ENCODE measurements at places on chromosomes 5 and 9.
A peak's percentile ranks its signal among the peaks of the same experiment; 100 is the strongest.

GRCh38 chr5:96683392-96683791 is 21.2 kb downstream of the CAST start:
- DNase-seq: no peak
- peaks cover 42% of the 10 kb centered on the region for H3K4me1 ChIP-seq
- H3K27ac ChIP-seq: no peak overlapping the region
- peaks cover 14% of the 10 kb centered on the region for H3K36me3 ChIP-seq

DNA sequence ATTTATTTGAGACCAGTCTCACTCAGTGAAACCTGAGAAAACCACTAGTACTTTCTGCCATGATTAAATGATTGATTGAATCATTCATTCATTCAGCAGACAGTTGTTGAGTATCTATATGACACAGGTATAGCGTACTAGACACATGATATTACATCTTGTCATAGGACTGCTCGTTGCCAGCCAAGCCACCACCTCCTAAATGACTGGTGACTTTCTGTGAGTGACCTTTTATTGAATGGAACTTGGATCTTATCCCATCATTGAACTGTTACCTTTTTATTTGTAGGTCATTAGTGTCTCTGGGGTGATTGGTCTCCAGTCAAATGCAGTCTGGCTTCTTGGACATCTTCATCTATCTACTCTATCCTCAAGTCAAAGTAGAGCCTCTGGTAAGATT is 80.7 kb downstream of the HACD4 start:
- DNase-seq: no peak
- no peak overlapping the region for H3K4me3 ChIP-seq
- no peaks in the 10 kb centered on the region for H3K27me3 ChIP-seq
- peaks cover 64% of the 10 kb centered on the region for H3K36me3 ChIP-seq
- peaks cover 2% of the 10 kb centered on the region for H3K4me1 ChIP-seq

DNA sequence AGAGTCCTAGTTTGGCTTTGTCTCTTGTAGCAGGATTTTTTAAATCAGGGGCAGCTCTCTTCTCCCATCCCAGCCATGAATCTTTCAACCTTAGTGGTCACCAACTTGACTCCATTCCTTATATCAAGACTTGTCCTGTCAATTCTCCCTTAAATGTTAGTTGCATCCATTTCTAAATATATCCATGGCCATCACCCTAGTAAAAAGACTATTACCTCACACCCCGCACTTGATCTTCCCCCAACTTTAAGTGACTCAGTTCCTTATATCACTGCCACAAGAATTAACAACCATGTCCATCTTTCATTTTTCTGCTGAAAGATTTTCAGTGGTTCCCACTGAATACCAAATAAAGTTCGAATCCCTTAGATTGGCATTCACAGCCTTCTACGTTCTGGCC is 67.0 kb downstream of the STX17 start:
- no peak overlapping the region for H3K27ac ChIP-seq
- no peaks in the 10 kb centered on the region for H3K4me1 ChIP-seq
- no peak for DNase-seq
- no peak overlapping the region for H3K4me3 ChIP-seq
- no peaks in the 10 kb centered on the region for H3K27me3 ChIP-seq

DNA sequence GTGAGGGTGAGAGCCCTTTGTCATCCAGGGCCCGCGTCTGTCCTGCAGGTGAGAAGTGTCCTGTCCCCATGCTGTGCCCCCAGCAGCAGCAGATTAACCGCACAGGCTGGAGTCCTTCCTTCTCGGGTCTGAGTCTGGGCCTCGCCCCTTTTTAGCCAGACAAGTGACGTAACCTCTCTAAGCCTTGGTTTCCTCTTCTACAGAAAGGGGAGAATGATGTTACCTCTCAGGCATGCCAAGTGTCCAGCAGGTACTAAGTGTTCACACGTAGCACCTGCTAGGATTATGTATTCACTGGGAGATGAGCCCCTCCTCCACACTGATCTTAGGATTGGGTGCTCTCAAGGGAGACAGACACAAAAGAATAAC is 6.9 kb downstream of the NEURL1B start:
- no peak overlapping the region for H3K27ac ChIP-seq
- H3K36me3 ChIP-seq: no peaks in the 10 kb centered on the region
- no peak overlapping the region for H3K4me3 ChIP-seq
- H3K27me3 ChIP-seq: peaks cover 20% of the 10 kb centered on the region
- no peak for DNase-seq

GRCh38 chr9:6199596-6199995 is 16.0 kb upstream of the IL33 start:
- peaks cover 40% of the 10 kb centered on the region for H3K27me3 ChIP-seq
- no peaks in the 10 kb centered on the region for H3K4me1 ChIP-seq
- no peaks in the 10 kb centered on the region for H3K36me3 ChIP-seq
- no peak for DNase-seq
- no peak overlapping the region for H3K4me3 ChIP-seq

DNA sequence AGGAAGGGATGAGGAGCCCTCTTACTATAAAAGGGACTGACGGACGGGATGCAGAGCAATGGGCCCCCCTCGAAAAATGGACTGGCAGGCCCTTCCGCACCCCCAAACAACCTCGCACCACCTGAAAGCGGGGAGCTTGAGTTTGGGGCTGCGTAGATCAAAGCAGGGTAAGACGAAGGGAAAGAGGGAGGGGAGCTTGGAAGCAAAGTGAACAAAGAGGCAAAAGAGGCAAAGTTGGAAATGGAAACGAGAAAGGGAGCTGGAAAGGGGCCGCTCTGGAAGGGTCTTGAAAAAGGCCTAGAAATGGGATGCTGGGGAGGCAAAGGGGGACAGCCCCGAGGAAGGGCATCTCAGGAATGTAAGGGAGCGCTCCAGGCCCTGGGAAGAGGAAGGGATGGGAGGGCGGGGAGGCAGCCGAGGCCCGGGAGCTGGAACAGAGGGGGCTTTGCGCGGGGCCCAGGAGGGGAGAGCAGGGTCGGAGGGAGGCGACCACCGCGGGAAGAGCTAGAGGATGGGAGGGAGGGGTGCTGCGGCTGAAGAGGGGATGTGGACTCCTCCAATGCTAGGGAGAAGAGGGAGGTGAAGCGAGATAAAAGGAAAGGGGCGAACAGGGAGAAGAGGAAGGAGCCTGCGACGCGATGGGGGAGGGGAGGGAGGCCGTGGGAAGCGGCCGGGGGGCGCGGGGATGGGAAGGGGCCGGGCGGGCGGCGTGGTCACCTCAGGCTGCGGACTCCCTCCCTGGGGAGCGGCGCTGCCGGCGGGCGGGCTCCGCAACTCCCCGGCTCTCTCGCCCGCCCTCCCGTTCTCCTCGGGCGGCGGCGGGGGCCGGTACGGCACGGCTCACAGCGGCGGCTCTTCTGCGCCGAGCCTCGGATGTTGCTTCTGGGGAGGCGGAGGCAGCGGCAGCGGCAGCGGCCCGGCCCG is 577 bp downstream of the RNF145 start:
- H3K4me1 ChIP-seq: peaks cover 54% of the 10 kb centered on the region
- H3K4me3 ChIP-seq: peak overlapping the region; percentile 98
- peaks cover 39% of the 10 kb centered on the region for H3K36me3 ChIP-seq
- H3K27me3 ChIP-seq: no peaks in the 10 kb centered on the region

DNA sequence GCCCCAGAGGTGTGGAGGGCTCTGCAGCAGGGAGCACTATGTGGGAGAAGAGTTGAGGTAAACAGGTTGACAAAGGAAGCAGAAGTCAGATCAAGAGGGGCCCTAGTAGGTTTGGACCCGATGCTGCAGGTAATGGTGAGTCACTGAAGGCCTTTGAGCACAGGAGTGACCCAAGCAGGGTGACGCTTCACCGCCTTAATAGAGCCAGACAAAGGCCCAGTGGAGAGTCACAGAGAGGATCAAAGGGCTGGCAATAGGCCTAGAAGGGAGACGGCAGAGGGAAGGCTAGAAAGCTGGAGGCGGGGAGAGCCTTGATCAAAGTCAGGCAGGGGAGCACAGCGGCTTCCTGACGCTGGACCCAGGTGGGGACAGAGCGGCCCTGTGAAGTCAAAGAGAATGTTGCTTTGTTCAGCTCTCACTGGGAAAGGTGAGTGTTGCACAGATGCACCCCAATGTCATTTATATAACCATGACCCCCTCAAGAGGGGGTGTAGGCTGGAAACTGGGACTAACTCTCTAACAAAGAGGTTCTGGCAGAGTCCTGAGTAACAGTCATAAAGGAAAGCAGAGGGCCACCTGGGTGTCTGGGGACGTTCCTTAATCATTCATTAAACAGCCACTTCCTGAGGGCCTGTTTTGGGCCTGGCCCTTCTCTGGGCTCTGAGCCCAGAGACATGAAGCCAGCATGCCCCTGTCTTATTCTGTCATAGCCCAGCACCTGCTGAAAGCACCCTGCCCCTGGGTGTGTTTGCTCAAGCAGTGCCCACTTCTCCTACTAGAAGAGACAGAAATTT is 9.8 kb upstream of the CPLX2 start:
- DNase-seq: no peak
- H3K4me3 ChIP-seq: no peak overlapping the region
- no peaks in the 10 kb centered on the region for H3K36me3 ChIP-seq
- no peak overlapping the region for H3K27ac ChIP-seq

DNA sequence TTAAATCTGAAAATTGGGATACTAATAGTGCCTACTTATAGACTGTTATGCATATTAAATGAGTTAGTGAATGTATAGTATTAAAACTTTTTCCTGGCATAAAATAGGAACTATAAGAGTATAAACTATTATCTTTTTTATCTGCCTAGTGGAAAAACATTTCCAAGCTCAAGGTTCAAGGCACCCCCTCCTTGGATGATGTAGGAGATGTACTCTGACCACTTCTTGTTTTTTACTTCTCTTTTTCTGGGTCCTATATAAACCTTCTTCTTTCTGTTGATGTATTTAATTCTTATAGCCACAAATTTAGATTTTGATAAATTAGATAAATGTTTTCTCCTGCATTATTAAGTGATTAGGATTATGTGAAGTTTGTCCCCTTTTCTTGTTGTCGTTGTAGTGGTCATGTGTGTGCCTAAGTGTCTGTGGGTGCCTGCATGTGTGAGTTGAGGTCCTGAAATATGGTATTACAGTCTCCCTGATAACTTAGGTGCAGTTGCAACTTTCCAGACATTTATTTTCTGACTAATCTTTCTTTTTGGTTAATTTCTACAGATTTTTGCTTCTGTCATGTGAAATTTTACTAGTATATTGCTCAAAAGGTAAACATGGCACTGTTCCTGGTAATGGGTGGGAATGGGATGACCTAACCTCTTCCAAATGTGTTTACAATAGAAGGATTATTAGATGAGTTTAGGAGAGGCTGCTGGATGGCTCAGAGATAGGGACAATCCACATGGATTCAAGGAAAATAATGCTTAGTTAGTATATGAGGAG is 160.8 kb upstream of the CDKN2B start:
- H3K36me3 ChIP-seq: no peaks in the 10 kb centered on the region
- DNase-seq: no peak
- H3K27ac ChIP-seq: no peak overlapping the region
- no peaks in the 10 kb centered on the region for H3K4me1 ChIP-seq
- H3K4me3 ChIP-seq: no peak overlapping the region
- H3K27me3 ChIP-seq: peaks cover 9% of the 10 kb centered on the region

DNA sequence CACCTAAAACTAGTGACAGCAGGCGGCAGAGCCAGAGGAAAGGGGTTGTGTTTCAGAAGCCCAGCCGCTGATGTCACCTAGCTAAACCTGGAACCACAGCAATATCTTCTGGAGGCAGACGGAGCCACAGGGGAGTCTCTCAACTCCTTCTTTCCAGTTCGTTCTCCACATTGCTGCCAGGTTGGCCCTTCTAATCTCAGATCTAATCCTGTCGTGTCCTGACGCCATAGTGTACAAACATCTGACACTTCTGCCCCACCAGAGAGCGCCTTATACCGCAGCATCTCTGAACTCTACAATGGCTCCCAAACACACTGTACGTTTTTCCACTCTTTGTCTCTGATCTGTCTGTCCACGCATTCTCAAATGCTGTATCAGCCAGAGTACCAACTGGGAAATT is 240.0 kb downstream of the SMARCA2 start:
- no peaks in the 10 kb centered on the region for H3K36me3 ChIP-seq
- no peak for DNase-seq
- H3K27me3 ChIP-seq: peaks cover 2% of the 10 kb centered on the region

- H3K27me3 ChIP-seq: peaks cover 80% of the 10 kb centered on the region
- peak overlapping the region; percentile 72 for H3K4me3 ChIP-seq
- DNase-seq: peak; percentile 52
- no peaks in the 10 kb centered on the region for H3K36me3 ChIP-seq
Measured at GRCh38 chr5:16935231-16936149, 598 bp downstream of the MYO10 start.

- H3K36me3 ChIP-seq: no peaks in the 10 kb centered on the region
- no peaks in the 10 kb centered on the region for H3K4me1 ChIP-seq
- no peaks in the 10 kb centered on the region for H3K27me3 ChIP-seq
- no peak for DNase-seq
- H3K27ac ChIP-seq: no peak overlapping the region
Measured at GRCh38 chr5:124960266-124960665, 213.8 kb upstream of the ZNF608 start.

DNA sequence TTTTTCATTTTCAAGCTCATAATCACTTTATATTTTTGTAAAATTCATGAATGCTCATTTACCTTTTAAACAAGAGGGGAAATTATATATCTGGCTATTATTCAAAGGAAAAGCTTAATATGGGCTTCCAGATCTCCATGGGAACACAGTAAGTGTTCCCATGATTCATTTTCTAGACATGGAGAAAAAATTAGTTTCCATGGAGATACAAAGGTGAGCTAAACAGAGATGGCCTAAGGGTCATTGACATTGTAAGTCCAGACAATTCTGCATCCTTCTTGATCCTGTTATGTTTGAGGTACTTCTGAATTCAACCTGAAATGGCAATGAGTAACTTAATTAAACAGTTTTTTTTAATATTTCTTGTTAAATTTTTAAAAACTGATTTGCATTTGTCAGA is 341.4 kb upstream of the PRR16 start:
- H3K4me1 ChIP-seq: no peaks in the 10 kb centered on the region
- DNase-seq: no peak
- H3K27ac ChIP-seq: no peak overlapping the region
- H3K4me3 ChIP-seq: no peak overlapping the region
- no peaks in the 10 kb centered on the region for H3K36me3 ChIP-seq

DNA sequence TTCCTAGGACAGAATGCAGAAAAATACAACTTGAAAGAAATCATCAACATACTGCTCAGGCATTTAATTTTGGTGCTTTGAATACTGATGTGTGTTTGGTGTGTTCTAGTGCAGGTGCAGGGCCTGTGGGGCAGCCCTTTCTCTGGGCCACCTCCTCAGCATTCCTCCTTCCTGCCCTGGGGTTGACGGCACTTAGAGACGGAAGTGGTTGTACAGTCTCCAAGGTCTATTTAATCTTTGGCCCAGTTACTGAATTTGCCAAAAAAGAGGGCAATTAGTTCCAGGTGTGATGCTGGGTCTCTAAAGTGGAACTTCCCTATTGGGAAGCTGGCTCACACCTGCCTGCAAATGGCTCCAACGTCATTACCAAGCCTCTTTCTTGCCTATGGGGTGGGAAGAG is 269.0 kb downstream of the SH3GL2 start:
- H3K27ac ChIP-seq: no peak overlapping the region
- H3K4me3 ChIP-seq: no peak overlapping the region
- H3K36me3 ChIP-seq: no peaks in the 10 kb centered on the region
- DNase-seq: no peak
- no peaks in the 10 kb centered on the region for H3K4me1 ChIP-seq

- no peak overlapping the region for H3K27ac ChIP-seq
- no peak overlapping the region for H3K4me3 ChIP-seq
- H3K27me3 ChIP-seq: peaks cover 3% of the 10 kb centered on the region
- no peaks in the 10 kb centered on the region for H3K4me1 ChIP-seq
- H3K36me3 ChIP-seq: no peaks in the 10 kb centered on the region
Measured at GRCh38 chr9:84327184-84327583, 13.4 kb downstream of the SLC28A3 start.

GRCh38 chr5:68780299-68780955 is 313.4 kb upstream of the SLC30A5 start:
- H3K4me3 ChIP-seq: no peak overlapping the region
- H3K27me3 ChIP-seq: no peaks in the 10 kb centered on the region
- no peaks in the 10 kb centered on the region for H3K36me3 ChIP-seq

Measured in activated T-cell treated with anti-CD3 and anti-CD28 coated beads, Interleukin-2, amount 50 U/mL, for 24 hours (primary cell).